Keratinocyte (primary cell): ENCODE measurements at places on chromosomes 13 and 19. TPM values are rescaled to one million over a fixed set of nuclear protein-coding genes. Genes with fewer than 3 reads are reported as not detected.

The CYP2F1 gene
- polyA plus RNA-seq = not detected in 3 replicates

The EBI3 gene
- polyA plus RNA-seq = 0.05 to 0.21 TPM in 2 of 3 replicates, not detected in the other

The LRG1 gene
- polyA plus RNA-seq = 1.2 to 3.5 TPM (median 1.3 TPM) in 3 replicates

The CDX2 gene
- not detected in 3 replicates for polyA plus RNA-seq

The NLRP5 gene
- not detected in 3 replicates for polyA plus RNA-seq

- DNase-seq = no peak
- H3K4me3 ChIP-seq = no peak overlapping the region
- H3K27ac ChIP-seq = no peak overlapping the region
These were observed 77.4 kb upstream of the LRCH1 start for GRCh38 chr13:46475541-46475991.

DNA sequence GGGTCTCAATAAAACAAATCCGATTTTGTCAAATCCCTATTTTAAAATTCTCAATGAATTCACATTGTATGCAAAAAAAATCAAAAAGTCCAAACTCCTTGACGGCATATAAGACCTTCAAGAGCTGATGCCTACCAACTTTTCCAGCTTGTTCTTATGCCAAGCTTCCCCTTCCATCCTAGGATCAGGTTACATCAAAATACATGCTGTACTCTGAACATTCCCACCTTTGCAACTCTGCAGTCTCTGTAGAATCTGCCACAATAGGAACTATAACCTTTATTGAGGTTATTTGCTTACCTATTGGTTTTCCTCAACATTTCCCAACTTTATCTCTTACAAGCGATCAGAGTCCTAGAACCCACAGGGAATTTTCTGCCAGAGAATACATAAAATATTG is 7.9 kb downstream of the KBTBD7 start:
- DNase-seq = no peak
- H3K36me3 ChIP-seq = no peaks in the 10 kb centered on the region
- H3K4me3 ChIP-seq = no peak overlapping the region
- H3K4me1 ChIP-seq = peaks cover 7% of the 10 kb centered on the region
- H3K27ac ChIP-seq = no peak overlapping the region
- H3K27me3 ChIP-seq = no peaks in the 10 kb centered on the region

GRCh38 chr13:35826626-35827254 is 304.4 kb downstream of the DCLK1 start:
- DNase-seq = no peak
- H3K4me3 ChIP-seq = no peak overlapping the region
- H3K36me3 ChIP-seq = no peaks in the 10 kb centered on the region
- H3K4me1 ChIP-seq = no peaks in the 10 kb centered on the region

GRCh38 chr13:32903720-32904119 is 112.5 kb upstream of the KL start:
- no peak for DNase-seq
- no peaks in the 10 kb centered on the region for H3K27me3 ChIP-seq
- H3K36me3 ChIP-seq = no peaks in the 10 kb centered on the region
- H3K4me1 ChIP-seq = peaks cover 29% of the 10 kb centered on the region
- no peak overlapping the region for H3K4me3 ChIP-seq
- no peak overlapping the region for H3K27ac ChIP-seq

DNA sequence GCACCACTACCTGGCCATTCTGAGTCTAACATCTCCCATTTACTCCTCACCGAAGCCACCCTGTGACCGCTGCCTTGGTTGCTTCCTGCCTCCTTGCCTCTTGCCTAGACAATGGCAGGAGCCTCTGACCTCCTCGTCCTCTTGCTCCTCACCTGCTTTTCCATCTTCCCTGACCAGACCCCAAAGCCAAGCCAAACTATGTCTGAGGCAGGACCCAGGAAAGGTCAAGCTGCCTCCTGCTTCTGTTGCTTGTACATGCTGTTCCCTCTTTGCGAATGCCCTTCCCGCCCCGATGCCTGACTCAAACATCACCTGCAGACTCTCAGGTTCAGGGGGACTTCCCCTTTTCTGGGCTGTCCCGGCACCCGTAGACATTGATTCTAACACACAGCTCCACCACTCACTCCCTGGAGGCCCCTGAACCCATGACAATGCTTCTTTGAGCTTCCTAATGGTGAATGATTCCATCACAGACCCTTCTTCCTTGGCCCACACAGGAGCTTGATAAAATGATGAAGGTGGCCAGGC is 60.8 kb downstream of the F2RL3 start:
- peaks cover 7% of the 10 kb centered on the region for H3K4me1 ChIP-seq
- no peak for DNase-seq
- H3K36me3 ChIP-seq = no peaks in the 10 kb centered on the region
- no peaks in the 10 kb centered on the region for H3K27me3 ChIP-seq
- no peak overlapping the region for H3K27ac ChIP-seq

GRCh38 chr13:38630780-38631179 is 56.1 kb upstream of the FREM2 start:
- DNase-seq = no peak
- H3K4me1 ChIP-seq = no peaks in the 10 kb centered on the region
- no peak overlapping the region for H3K4me3 ChIP-seq
- H3K27ac ChIP-seq = no peak overlapping the region
- H3K27me3 ChIP-seq = no peaks in the 10 kb centered on the region

GRCh38 chr19:39738814-39739213 is 985 bp upstream of the CLC start:
- H3K27me3 ChIP-seq = peaks cover 9% of the 10 kb centered on the region
- H3K4me3 ChIP-seq = no peak overlapping the region
- no peak for DNase-seq
- no peaks in the 10 kb centered on the region for H3K4me1 ChIP-seq
- no peaks in the 10 kb centered on the region for H3K36me3 ChIP-seq

DNA sequence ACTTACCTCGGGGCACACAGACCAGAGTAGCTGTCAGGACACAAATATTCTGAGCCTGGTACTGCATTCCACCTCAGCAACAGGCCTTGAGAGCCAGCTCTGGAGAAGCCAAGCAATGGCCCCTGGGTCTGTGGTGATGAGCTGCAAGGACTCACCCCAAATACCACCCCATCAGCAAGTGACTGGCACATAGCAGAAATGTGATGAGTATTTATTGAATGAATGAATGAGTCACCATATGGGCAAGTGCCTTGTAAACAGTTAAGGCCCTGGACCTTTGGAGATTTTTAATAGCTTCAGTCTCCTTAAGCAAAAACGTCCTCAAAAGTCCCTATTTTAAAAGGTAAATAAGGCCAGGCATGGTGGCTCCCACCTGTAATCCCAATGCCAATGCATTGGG is 18.2 kb downstream of the GSX1 start:
- no peak overlapping the region for H3K4me3 ChIP-seq
- H3K27ac ChIP-seq = no peak overlapping the region
- H3K36me3 ChIP-seq = no peaks in the 10 kb centered on the region
- peaks cover 6% of the 10 kb centered on the region for H3K27me3 ChIP-seq
- peaks cover 22% of the 10 kb centered on the region for H3K4me1 ChIP-seq
